Right cardiac atrium (tissue), 5 donors: ENCODE measurements at places on chromosomes 4 and X. TPM values are rescaled to one million over a fixed set of nuclear protein-coding genes. Genes with fewer than 3 reads are reported as not detected.

Gene NMU
- total RNA-seq: not detected

Gene IL2RG
- total RNA-seq: 4.1 TPM

Gene USP17L22
- total RNA-seq: not detected

Gene REPS2
- 10.4 TPM for total RNA-seq

Gene CNGA1
- 0.42 TPM for total RNA-seq

Gene PLK4
- 1.1 TPM for total RNA-seq

Gene POU3F4
- total RNA-seq: not detected

Gene CTAG1A
- total RNA-seq: not detected
